ENCODE measurements at places on chromosomes 4 and X.

GRCh38 chr4:112504807-112505206, 11.2 kb downstream of the NEUROG2 start:
- no peak for DNase-seq

DNA sequence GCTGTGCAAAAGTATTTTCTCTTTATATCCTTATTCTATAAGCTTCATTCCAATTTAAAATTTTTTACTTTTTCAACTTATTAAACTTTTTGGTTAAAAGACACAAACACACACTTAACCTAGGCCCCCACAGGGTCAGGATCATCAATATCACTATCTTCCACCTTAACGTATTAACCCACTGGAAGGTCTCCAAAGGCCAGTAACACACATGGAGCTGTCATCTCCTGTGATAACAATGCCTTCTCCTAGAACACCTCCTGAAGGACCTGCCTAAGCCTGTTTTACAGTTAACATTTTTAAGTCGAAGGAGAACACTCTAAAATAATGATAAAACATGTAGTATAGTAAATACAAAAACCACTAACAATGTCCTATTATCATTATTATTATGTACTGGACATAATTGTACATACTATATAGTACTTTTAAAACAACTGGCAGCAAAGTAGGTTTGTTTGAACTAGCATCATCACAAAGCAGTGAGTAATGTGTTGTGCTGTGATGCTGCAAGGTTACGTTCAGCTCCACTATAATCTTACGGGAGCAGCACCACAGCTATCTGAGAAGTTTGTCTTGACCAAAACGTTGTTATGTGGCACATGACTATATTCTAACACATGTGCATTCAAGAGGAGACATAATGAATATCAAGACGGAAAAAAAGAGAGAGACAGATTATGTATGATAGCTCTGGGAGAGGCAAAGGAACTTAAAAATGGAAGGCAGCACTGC, 33.7 kb downstream of the DHX15 start:
- DNase-seq = no peak

GRCh38 chrX:110276778-110277177, 41.1 kb downstream of the AMMECR1 start:
- DNase-seq = no peak

DNA sequence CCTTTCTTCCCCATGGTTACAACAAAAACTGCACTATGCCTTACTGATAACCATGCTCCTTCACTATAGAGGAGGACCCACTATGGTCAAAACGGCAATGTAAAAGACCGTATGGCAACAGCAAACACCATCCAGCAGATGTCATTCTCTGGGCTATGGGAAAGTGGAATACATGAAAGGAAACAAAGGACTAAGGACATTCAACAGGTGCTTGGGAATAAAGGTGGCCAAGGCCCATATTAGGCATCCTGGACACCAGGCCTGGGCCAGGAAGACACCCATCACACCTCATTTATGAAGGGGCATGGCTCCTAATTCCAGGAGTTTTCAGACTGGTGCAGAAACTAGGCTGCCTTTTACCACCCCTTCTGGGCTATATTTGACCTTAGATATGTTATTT, 268.4 kb downstream of the PPP3CA start:
- DNase-seq = no peak

DNA sequence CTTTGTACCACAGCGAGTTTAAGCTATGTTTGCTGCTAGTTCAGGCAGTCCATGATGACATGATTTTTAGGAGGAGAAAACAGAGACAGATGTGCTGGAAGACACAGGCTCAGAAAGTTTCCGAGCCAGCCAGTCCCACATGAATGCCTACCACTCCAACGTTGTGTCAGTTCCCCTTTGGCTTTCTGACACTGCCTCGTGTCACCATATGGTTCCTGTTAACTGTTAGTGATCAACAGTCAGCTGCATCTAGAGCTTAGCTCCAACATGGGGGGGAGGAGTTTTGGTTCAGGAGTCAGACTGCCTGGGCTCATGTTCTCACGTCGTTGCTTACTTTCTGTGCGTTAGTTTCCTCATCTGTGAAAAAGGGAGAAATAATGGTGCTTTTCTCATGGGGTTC, 343.7 kb downstream of the MID1IP1 start:
- DNase-seq = no peak

DNA sequence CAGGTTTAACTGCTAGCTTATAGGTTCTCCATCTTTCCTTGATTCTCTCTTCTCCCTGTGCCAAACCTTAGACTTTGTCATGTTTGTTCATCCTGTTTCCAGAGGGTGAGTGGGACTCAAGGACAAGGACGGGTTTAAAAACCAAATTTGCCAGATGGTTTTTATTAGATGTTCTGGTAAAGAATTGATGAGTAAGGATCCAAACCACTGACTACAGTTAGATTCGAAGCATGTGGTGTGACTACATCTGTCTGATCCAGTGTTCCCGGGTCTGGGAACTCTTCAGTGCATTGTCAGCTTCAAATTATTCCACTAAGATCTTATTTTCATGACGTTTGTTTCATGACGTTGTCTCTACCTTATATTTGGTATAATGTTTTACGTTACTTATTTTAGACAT, 37.5 kb downstream of the MTMR1 start:
- no peak for DNase-seq

- DNase-seq = no peak
These were observed 251.2 kb downstream of the CFAP299 start for GRCh38 chr4:80586716-80587115.

DNA sequence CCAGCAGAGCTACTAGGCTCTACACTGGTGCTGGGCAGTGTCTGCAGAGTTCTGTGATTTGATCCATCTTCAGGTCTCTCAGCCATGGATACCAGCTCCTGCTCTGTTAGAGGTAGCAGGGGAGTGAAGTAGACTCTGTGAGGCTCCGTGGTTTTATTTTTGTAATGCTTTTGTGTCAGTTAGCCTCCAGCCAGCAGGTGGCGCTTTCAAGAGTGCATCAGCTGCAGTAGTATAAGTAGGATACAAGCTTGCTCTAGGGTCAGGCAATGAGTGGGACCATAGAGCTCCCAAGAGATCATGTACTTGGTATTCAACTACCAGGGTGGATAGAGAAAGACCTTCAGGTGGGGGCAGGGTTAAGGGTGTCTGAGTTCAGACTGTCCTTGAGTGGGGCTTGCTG, 362.5 kb upstream of the TRAM1L1 start:
- no peak for DNase-seq

GRCh38 chr4:8157496-8157895, 1.1 kb downstream of the ABLIM2 start:
- no peak for DNase-seq

- no peak for DNase-seq
These were observed 38.0 kb upstream of the CXXC4 start for GRCh38 chr4:104532677-104533076.

GRCh38 chrX:122890729-122891128, 293.3 kb upstream of the GRIA3 start:
- no peak for DNase-seq

DNA sequence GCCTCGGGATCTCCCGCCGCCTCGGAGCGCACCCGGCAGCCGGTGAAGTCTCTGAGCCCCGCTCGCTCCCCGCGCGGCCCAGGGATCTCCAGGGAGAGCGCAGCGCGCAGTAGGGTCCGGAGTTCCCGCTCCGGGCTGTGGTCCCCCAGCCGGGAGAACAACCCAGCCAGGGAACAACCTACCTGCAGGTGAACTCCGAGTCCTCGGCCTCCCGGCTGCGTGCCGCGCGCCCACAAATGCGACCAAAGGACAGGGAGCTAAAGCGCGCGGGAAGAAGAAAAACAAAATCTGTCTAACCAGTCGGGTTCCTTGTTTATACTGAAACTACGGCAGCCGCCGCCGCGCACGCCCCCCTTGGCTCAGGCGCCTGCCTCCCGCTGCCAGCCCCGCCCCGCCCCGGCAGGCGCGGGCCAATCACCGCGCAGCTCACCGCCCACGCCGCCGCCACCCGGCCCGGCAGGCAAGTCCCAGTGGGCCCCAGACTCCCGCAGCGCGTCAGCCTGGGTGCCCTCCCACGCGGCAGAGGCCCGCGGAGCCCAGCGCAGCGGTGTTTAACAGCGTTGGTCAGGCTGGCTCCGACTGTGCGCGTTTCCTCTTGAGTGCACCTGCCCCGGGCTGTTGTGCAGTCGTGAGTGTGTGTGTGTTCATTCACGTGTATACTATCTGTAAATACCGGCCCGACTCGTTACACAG, at the start of gene RASGEF1B:
RASGEF1B (minus strand) TSS at position 320 of the 693 bp plus-strand sequence. CDS start 12,399 bp downstream, outside the sequence.
- peak; percentile 67 for DNase-seq

DNA sequence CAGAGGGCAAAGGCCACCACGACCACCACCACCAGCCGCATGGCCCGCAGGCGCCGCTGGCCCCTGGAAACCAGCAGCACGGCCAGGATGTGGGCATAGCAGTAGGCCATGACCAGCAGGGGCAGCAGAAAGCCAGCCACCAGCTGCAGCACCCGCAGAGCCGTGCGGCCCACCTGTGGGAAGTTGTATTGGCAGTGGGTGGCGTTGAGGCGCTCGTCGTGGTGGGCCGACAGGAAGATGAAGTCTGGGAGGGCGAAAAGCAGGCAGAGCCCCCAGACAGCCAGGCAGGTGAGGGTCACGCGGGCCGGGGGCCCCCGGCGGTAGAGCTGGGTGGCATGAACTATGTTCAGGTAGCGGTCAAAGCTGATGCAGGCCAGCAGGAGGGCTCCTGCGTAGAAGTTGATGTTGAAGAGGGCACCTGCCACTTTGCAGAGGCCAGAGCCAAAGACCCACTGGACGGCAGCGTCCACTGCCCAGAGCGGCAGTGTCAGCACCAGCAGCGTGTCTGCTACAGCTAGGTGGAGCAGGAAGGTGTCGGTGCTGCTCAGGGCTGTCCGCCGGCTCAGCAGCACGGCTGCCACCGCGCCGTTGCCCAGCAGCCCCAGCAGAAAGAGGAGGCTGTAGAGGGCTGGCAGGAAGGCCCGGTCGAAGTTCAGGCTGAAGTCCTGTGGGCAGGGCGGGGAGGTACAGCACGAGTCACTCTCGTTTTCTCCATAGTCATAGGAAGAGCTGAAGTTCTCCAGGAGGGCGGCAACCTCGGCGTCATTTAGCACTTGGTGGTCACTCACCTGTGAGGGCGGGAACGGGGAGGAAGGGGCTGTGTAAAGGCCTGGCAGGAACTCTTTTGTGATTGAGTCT, 1.4 kb downstream of the CXCR3 start:
- no peak for DNase-seq

All from neuronal stem cell (in vitro differentiated cells).